ENCODE measurements at places on chromosomes 2 and 18.

DNA sequence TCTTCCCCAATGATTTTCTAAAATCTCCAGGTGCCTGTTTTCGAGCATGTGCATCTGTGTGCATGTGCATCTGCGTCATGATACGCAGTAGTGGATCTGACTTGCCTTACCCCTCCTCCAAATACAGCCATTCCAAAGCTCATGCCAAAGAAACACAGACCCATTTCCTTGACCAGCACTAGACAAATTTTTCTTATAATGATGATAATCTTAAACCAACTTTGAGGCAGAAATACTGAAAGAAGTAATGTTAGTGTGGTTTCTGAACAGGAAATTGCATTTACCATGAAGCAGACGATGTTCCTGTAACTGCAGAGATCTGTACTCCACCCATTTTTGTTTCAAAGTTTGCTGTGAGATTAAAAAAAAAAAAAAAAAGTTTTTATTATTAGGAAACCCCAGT is 25.6 kb downstream of the CYTIP start:
- no peak for DNase-seq

DNA sequence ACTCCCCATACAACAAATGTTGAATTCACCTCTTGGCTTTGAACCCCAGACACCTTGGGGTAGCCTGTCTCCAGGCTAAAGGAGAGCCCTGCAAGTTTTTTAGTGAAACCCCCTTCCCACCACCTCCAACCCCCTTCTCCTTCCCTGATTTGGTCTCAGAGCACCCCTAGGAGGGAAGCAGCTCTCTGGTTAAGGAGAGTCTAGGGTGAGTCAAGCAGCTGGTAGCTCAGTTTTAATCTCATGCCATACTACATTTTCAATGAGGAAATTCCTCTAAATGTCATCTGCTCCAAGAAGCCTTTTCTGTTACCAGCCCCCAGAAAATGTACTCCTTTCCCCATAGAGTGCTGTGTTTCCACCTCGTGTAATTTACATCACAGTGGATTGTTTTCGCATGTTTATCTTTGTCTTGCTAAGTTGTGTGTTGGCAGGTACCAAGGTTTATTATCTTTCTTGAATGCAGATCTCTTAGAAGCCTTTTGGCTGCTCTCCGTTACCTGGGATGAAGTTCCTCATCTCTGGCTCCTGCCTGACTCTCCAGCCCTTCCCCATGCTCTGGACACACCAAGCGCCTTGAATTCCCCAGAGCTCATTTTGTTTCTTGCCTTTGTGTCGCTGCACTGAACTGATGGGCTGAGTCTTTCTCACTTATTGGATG is 82.2 kb downstream of the ASAP2 start:
- DNase-seq = no peak

GRCh38 chr18:71865888-71866287 is 678.3 kb downstream of the CBLN2 start:
- DNase-seq = no peak

DNA sequence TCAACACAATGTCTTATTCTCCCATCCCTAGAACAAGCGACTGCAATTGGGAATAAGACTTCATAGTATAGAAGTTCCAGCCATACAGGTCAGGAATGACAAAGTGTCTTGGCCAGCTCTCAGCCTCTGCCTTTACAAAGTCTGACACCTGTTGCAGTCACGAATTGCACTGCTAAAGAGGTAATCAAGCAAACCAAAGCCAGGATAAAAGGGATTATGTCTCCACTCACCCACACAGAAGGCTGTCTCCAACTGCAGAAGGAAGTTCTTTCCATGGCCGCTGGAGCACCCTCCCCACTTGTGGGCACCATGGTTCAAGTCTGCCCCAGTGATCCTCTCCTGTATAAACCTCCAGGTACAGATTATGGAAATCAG is 114.8 kb upstream of the PKDCC start:
- DNase-seq = no peak

DNA sequence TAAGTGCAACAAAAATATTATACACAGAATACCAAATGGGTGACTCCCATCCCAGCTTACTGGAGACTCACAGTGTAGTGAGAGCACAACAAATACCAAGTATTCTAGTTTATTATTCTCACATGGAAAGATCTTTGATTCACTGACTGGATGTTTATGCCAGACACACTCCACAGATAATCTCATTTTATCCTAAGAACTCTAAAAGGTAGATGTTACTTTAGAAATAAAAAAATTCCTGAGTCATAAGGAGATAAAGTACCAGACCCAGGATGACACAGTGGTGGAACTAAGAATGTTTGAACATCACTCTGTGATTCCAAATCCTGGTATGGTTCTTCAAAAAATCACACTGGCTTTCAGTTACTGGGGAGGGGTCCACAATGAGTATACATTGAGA is 136.2 kb downstream of the CDH2 start:
- DNase-seq = no peak
